ENCODE measurements at places on chromosomes 3 and 15.

- no peak for DNase-seq
Measured at GRCh38 chr3:187257471-187257870, 34.1 kb downstream of the MASP1 start.

DNA sequence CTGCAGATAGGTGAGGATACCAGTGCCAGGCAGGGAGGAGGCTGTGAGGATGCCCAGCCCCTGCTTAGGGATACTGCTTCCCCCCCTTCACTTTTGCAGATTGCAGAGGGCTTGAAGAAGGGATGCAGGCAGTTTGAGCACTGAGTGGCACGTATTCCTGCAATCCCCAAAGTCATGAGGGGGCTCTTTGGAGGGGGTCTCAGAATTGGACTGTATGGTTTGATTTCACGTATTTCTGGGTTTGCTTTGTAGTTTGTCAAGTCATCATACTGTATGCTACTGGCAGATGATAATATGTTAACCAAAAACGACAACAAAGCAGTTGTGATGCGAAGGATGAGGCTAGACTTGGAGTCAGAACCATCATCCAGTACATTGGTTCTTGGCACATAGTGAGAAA, 28.1 kb downstream of the CHST14 start:
- no peak for DNase-seq

DNA sequence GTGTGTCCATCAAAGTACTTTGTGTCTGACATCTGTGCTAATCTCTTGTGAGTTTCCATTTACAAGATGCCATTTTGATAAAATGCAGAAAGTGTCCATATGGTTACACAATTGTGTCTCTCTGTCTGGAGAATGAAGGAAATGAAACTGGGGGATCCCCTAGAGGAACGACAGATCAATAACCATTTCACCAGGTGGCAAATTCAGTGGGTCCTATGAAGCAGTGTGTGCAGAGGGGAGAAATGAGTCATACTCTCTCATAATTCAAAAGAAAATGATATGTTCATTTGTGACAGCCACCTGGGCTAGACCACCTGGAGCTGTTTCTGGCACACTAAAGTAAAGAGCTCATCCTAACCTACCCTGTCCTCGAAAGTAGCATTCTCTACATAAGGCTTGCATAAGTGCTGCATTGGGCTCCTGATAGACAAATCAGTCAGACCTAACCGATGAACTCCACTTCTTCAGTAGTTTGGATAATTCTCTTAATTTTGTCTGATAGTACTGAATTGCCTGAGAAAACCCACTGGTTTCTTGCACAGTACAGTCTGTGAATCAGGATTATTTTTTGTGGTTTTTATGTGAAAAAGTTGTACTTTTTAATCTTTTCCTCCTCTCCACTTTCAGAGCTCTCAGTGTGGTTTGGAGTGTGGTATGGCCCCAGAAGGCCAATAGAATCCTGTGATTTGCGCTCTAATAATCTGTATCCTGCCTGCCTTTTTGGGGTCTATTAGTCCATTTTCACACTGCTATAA, 10.3 kb upstream of the CD47 start:
- peak; percentile 74 for DNase-seq

- DNase-seq: no peak
Measured at GRCh38 chr15:77060546-77060945, 10.4 kb downstream of the TSPAN3 start.

GRCh38 chr15:44222478-44222877, 27.4 kb upstream of the FRMD5 start:
- DNase-seq: no peak

- DNase-seq: no peak
Measured at GRCh38 chr3:49707113-49707480, 12.4 kb downstream of the AMIGO3 start.

GRCh38 chr3:119500901-119501300, 2.6 kb downstream of the TIMMDC1 start:
- DNase-seq: no peak

- no peak for DNase-seq
Measured at GRCh38 chr15:80404057-80404760, at the start of gene ARNT2. ARNT2 (plus strand) TSS chr15:80404382; CDS start chr15:80404516, 134 bp downstream.

- DNase-seq: no peak
Measured at GRCh38 chr3:8623741-8624140, 20.9 kb downstream of the SSUH2 start.

DNA sequence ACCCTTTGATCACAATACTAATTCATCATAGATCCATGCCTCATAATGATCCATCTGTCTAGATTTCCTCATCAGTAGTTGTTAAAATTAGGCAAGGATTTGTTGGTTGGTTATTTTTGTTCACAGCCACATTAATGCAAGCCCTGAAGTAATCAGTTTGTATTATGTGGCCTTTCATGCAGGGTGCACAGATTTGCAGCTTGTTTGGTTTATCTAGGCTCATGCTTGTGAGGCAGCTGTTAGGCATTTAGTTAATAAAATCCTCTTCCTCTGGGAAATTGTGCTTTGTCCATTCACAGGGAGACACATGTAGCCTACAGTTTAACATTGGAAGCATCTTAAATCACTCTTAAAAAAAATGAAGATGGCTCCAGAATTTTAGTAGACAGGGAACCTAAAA, 162.8 kb upstream of the ZNF385D start:
- no peak for DNase-seq

DNA sequence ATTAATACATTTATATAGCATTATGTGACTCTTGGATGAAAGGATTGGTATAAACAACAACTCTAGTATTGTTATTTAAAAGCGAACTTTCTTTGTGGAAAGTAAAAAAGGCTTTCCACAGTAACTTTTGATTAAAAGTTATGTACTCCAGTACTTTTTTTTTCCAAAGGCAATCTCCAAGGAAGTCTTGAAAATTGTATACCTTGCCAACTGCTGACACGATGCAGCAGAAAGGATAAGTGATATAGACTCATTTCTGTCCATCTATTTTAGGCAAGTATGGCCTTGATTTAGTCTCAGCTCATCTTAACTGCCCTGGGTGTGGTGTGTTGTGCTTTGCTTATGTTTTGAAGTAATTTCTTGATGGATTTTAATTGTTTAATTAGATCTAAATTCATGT, 79.7 kb downstream of the OTOL1 start:
- no peak for DNase-seq

DNA sequence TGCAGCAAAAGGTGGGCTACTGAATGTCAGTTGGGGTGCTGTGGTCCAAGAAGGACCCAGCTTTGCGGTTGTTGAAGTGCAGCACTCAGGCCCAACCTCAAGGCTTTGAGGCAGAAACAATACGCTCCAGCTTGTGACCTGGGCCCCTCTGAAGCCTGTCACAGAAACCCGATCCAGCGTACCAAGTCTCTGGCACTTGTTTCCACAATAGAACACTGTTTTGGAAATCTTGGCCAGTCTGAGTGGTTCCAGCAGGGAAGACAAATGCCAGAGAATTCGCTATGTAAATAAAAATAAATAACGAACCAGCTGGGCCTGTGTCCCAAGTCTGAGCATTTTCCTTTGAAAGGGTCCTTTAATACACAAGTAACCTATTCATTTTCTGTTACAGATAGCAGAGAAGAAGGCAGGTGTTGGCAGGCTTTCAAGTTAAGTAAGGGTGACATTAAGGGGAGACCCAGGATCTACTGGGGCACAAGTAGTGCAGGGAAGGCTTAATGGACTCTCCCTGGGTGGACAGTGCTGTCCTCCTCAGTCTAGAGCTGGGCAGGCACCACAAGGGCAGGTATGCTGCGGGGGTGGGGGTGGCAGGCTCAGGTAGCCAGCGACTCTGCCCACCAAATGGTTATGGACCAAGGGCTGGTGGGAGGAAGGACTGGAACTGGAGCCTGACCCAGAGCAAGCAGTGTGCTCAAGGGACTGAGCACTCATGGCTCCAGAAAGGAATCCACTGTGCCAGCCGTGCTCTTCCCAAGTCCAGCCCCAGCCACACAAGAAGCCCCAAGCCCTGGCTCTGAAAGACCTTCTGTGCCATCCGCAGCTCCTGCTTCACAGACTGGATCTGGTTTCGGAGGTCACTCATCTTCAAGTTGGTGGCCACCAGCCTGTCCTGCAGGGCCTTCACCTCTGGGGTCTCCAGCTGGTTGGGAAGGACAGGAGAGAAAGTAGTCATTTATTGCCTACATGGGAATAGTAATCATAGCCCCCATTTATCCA, 26.3 kb downstream of the CCDC13 start:
- DNase-seq: no peak

GRCh38 chr15:100725121-100726069, 123.0 kb downstream of the ASB7 start:
- DNase-seq: no peak

GRCh38 chr15:82812994-82813393, 3.6 kb downstream of the WHAMM start:
- DNase-seq: no peak

DNA sequence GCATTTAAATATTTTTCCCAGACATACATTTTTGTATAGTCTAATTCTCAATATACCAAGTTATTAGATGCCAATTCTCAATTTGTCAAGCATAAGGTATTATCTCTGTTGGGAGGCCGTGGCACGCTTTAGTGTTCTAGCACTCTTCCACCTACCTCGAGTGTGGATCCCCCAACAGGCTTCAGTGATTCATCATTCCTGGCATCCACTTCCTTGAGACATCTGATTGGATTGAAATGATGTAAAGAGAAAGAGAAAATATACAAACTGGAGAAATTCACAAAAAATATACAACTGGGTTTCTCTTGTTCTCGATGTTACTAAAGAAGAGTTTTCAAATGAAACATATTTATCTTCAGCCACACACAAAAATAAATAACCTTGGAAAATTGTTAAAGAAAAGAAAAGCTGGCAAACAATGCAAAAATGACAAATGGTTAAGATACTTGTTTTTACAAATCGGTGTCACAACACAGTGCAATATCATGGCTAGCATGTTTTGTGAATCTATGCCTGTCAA, 218.0 kb upstream of the CDIN1 start:
- DNase-seq: no peak

DNA sequence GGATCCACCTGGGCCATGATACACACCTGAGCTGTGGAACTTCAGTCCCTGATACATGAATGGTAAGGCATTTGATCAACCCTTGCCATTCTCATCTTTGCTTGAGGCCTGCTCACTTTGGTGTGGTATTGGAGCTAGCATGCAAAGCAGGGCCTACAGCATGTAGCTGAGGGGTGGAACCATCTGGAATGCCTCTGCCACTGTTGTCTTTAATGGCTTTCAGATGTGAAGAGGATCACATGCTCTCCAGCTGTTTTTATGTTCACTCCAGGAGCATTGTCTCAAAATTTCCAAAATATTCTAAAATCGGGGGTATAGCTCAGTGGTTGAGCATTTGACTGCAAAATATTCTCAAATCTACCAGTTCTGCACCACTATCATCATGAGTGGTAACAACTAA, 64.4 kb upstream of the PHLDB2 start:
- DNase-seq: no peak

GRCh38 chr3:150582620-150583019, 20.5 kb upstream of the SELENOT start:
- no peak for DNase-seq

GRCh38 chr3:66490984-66491383, 9.8 kb downstream of the LRIG1 start:
- DNase-seq: no peak

DNA sequence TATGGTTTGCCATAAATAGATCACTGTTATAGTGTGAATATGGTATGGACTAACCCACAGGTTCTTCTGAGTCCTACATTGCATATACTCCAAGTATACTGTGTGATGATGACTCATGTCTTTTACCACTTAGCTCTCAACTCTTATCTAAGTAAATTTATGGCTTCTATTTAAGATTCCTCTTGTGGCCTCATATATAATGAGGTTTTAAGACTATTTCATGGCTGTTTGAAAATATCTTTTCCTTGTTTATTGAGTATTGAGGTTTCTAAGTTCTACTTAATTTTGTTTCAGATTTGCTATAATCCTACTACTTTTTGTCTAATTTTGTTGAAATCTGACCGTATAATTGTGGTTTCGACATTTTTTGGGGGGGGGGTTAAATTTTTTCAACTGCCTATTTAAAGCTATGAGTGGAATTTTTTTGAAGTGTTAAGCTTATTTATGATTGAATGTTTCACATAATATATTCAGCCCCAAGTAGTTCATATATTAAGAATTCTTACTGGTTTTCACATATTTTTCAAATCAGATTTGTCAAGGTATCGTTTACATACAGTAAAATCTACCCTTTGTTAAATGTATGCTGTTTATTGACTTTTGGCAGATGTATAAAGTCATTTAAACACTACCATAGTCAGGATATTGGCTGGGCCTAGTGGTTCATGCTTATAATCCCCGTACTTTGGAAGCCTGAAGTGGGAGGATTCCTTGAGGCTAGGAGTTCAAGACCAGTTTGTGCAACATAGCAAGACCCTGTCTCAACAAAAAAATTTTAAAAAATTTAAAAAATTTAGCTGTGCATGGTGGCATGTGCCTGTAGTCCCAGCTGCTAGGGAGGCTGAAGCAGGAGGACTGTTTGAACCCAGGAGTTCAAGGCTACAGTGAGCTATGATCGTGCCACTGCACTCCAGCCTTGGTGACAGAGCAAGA, 11.7 kb downstream of the SLC25A36 start:
- DNase-seq: no peak

GRCh38 chr3:124812291-124813265, 74.6 kb downstream of the ITGB5 start:
- DNase-seq: no peak

DNA sequence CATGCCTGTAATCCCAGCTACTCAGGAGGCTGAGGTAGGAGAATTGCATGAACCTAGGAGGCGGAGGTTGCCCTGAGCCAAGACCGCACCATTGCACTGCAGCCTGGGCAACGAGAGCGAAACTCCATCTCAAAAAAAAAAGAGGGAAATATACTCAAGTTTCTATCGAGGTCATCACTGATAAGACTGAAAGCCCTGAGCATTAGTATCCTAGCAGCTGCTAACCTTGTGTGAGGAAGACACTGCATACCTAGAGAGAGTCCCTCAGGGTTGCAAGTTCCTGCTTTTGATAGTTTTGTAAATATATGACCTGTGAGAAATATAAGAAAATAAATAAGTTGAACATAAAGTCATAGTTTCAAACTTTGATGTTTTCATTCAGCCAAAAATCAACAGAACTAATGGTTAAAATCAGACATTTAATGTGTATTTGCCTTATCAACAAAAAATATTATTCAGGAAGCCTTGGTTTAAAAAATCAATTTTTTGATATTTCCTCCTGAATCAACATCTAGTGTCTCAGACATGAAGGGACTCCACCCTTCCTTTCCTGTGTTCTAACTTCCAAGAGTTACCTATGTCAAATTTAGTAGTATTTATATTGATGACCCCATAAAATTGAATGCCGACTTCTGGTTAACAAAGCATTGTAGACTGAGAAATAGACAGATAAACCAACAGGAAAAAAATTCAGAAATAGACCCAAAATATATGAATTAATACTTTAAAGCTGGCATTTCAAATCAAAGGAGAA, 19.8 kb upstream of the USP3 start:
- no peak for DNase-seq

GRCh38 chr3:60989626-60990441, 261.4 kb downstream of the FHIT start:
- DNase-seq: no peak

GRCh38 chr15:43412096-43412495, 41.2 kb downstream of the TUBGCP4 start:
- DNase-seq: no peak

DNA sequence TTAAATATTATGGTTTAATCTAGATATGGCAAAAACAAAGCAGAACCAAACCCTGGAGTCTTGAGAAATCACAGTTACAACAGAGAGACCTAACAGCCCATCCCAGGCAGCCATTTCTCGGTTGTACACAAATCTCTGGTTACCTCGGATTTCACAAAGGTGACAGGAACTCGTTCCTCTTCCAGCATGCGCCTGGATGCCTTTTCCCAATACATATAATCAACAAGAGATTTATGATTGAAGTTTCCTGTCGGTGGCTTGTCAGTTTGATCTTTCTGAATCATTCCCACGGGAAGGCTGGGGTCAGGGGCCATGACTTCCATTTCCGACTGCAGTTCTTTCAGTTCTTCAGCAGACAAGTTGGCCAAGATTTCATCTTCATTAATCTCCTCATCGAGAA, 445 bp downstream of the LMOD3 start:
- no peak for DNase-seq

Measured in CD4-positive, alpha-beta memory T cell (primary cell).